Neural progenitor cell (in vitro differentiated cells): ENCODE measurements at places on chromosomes 6 and 20. TPM values are rescaled to one million over a fixed set of nuclear protein-coding genes. Genes with fewer than 3 reads are reported as not detected.

GRCh38 chr20:49210101-49210756 is 9.0 kb upstream of the DDX27 start:
- DNase-seq = no peak

GRCh38 chr20:10271494-10272219 is 53.0 kb downstream of the SNAP25 start:
- no peak for DNase-seq

DNA sequence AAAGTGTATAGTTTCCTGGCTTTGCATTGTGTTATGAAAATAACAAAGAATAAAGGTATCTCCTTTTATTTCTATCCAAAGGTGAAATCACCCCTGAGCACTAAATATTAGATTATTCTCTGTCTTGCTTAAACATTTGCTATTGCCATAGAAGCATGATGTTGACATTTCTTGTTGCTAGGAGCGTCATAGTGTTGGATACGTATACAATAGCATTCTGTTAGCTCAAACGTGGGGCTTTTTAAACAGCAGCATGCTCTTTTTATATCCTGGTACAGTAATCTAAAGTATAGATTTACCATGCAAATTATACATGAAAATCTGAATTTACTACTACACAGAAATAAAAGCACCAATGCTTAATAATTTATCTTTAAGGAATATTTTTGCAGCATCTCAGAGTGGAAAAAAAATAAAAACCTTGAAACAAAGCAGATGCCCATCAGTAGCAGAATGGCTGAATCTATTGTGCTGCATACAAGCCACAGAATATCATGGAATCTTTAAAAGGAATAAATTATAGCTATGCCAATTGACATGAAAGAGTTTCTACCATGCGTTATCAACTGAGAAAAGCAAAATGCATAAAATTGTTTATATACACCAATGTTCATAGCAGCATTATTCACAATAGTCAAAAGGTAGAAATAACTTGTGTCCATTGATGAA is 9.6 kb upstream of the HSF2 start:
- no peak for DNase-seq

- DNase-seq = no peak
Observed at GRCh38 chr20:62571669-62572344, 70.5 kb upstream of the SLCO4A1 start.

GRCh38 chr6:1372690-1373089 is 16.7 kb upstream of the FOXF2 start:
- no peak for DNase-seq

DNA sequence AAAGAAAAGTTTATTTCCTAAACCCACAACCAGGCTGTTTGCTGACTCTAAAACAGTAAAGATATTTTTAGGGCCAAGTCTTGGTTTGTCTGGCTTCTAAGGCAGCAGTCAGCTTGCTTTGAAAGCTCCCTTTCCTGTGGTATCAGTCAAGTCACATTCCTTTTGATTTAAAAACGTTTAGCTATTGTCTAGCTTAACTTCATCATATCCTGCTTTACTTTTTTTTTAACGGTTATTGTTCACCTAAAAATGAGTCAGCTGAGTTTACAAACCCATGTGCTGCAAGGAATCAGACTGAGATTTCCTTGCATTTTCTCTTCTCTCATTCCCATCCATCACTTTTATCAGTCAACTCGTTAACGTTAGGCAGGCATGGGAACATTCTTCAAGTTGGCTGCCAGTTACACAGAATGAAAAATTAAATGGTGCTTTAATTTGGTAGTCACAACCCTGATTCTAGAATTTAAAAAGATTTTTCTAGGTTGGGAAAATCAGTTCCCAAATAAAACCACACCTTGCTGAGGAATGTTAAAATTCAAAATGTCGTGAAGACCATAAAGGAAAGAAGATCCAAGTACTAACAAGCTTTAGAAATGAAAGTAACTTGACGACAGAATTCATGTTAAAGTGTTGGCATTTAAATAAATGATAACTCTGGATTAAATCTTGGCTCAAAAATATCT is 45.9 kb downstream of the ELOVL5 start:
- no peak for DNase-seq

The HEY2 gene
- total RNA-seq = 0.74 and 1.1 TPM in 2 replicates

The TBX18 gene
- not detected in 2 replicates for total RNA-seq

The SLC17A4 gene
- not detected in 2 replicates for total RNA-seq
